Activated B cell treated with CpG ODN at 0.5 μM for 24 hours (primary cell): ENCODE measurements at places on chromosomes 4 and X. TPM values are rescaled to one million over a fixed set of nuclear protein-coding genes. Genes with fewer than 3 reads are reported as not detected.

DNA sequence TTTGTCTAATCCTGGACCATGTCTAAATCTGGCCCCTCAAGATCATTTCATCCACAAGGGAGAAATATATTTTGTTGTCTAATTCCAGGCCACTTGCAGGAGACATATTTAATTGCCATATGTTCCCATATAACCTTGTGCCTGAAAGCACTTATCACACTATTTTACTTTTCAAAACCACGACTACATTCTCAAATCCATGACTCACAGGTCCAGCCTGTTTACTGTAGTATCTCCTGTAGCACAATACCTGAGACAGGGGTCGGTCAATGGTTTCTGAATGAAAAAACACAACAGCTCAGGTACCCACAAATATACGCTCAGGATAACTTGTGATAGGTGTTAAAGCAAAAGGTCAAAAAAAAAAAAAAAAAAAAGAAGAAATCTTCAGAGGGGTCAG lies 60.9 kb downstream of the SEC24D start:
- peaks cover 2% of the 10 kb centered on the region for H3K4me1 ChIP-seq
- no peaks in the 10 kb centered on the region for H3K36me3 ChIP-seq
- H3K4me3 ChIP-seq, result no peak overlapping the region
- DNase-seq, result no peak
- no peak overlapping the region for H3K27ac ChIP-seq

DNA sequence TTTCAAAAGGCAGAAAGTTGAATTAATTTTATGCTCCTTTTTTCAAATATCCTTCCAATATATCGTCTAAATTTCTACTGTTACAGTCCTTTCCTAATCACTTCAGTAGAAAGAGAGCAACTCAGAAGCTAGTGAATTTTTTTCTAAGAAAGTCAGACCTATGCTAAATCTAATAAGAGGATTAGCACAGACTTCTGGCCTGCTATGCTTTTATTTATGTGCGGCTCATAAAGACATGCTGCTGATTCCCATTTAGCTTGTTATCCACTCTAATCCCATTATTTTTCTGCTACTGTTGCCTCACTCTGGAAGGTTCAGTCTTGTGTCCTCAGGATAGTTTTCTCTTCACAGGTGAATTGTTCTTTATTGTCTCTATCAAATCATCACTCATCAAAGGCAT lies 473.5 kb upstream of the FAM241A start:
- H3K27me3 ChIP-seq, result no peaks in the 10 kb centered on the region
- no peaks in the 10 kb centered on the region for H3K4me1 ChIP-seq
- H3K4me3 ChIP-seq, result no peak overlapping the region
- no peak overlapping the region for H3K27ac ChIP-seq
- no peak for DNase-seq

- no peak for DNase-seq
- H3K27me3 ChIP-seq, result no peaks in the 10 kb centered on the region
- H3K36me3 ChIP-seq, result no peaks in the 10 kb centered on the region
- no peaks in the 10 kb centered on the region for H3K4me1 ChIP-seq
These were observed 121.3 kb upstream of the AMOT start for GRCh38 chrX:112961981-112962380.

- H3K27me3 ChIP-seq, result no peaks in the 10 kb centered on the region
- peaks cover 11% of the 10 kb centered on the region for H3K4me1 ChIP-seq
- no peak overlapping the region for H3K27ac ChIP-seq
- no peak for DNase-seq
- no peak overlapping the region for H3K4me3 ChIP-seq
These were observed 36.9 kb downstream of the INTS6L start for GRCh38 chrX:135557344-135557743.

DNA sequence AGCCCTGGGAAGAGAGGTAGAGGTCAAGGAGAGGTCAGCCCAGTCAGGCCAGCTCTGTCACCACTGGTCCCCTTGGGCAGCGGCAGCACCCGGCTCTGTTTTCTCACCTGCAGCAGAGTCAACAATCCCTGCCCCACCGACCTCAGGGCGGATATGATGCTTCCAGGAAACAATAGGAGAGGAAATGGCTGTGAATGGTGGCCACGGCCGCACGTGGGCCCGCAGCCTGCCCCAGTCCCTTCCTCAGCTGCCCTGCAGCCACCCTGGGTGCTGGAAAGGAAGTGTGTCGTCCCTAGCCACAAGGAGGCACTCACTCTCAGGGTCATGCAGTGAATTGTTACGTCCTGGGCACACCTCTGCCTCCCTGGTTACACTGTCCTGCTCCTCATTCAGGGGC lies 92.5 kb upstream of the ENPP6 start:
- no peaks in the 10 kb centered on the region for H3K27me3 ChIP-seq
- peak overlapping the region; percentile 51 for H3K27ac ChIP-seq
- peaks cover 61% of the 10 kb centered on the region for H3K4me1 ChIP-seq
- H3K36me3 ChIP-seq, result no peaks in the 10 kb centered on the region

- H3K4me1 ChIP-seq, result no peaks in the 10 kb centered on the region
- no peak overlapping the region for H3K4me3 ChIP-seq
- no peak overlapping the region for H3K27ac ChIP-seq
- H3K36me3 ChIP-seq, result no peaks in the 10 kb centered on the region
- no peak for DNase-seq
These were observed 533.9 kb downstream of the FSTL5 start for GRCh38 chr4:161629694-161630441.

DNA sequence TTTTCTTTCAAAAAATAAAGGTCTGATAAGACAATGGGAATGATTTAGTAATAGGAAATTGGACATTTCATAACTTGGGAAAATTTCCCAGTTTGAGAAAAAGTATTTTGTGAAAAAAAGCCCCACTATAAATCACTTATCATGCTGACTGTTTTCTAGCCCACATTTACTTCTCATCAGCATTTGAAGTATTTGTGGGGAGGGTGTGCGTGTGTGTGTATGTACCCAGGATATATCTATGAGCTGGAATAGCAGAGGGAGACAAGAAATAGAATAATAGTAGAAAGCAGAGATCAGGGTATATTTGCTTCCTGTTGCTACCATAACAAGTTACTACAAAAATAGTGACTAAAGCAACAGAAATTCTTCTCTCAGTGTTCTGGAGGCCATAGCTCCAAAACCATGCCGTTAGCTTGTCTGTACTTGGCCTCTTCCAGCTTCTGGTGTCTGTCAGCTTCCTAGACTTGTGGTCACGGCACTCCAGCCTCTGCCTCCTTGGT lies 139.8 kb downstream of the PTTG2 start:
- peaks cover 84% of the 10 kb centered on the region for H3K36me3 ChIP-seq
- DNase-seq, result no peak
- no peak overlapping the region for H3K4me3 ChIP-seq
- no peak overlapping the region for H3K27ac ChIP-seq
- no peaks in the 10 kb centered on the region for H3K4me1 ChIP-seq

DNA sequence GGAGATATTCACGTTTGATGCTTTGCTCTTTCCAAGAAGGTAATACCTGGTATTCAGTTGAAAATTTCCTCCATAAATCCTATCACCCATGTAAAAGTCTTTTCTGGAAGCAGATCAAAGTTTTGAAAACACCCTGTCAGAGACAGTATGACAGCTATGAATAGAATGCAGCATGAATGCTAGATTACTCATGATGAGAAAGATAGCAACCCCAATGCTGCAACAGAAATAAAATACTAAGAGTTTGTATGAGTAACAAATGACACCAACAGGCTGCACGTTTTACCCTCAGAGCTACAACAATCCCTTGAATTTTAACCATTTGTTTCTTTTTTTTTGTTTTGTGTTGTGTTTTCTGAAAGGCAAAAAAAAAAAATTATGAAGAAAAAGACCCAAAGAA lies 108.6 kb downstream of the ARHGAP6 start:
- H3K27me3 ChIP-seq, result peaks cover 7% of the 10 kb centered on the region
- H3K4me3 ChIP-seq, result no peak overlapping the region
- no peak for DNase-seq
- H3K27ac ChIP-seq, result no peak overlapping the region
- H3K36me3 ChIP-seq, result no peaks in the 10 kb centered on the region

GRCh38 chrX:40818236-40818635 lies 82.9 kb upstream of the MED14 start:
- no peaks in the 10 kb centered on the region for H3K4me1 ChIP-seq
- no peak overlapping the region for H3K4me3 ChIP-seq
- no peak for DNase-seq
- no peak overlapping the region for H3K27ac ChIP-seq
- peaks cover 2% of the 10 kb centered on the region for H3K27me3 ChIP-seq

- DNase-seq, result no peak
- no peak overlapping the region for H3K27ac ChIP-seq
- H3K4me3 ChIP-seq, result no peak overlapping the region
- H3K27me3 ChIP-seq, result no peaks in the 10 kb centered on the region
These were observed 185.5 kb upstream of the STS start for GRCh38 chrX:6962006-6962355.

DNA sequence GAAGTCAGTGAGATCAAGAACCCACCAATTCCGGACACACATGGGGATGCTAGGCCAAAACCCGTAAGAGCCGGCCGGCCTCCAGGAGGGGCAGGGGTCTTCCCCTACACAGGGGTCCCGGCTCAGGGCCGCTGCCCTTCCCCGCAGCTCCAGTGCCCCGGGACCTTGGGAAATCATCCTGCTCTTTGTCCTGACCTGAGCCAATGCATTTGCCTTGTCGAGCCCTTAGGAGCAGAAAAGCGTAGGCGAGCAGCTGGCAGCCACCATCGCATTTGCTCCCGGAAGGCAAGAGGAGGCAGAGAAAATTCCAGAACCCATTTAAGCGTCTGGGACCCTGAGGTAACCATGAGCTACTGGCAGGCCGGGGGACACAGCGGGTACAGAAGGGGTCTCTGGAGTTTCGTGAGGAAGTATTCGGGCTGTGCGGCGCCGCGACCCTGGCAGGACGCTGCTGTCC lies 7.4 kb upstream of the TNIP2 start:
- no peak for DNase-seq
- H3K27ac ChIP-seq, result no peak overlapping the region
- H3K27me3 ChIP-seq, result no peaks in the 10 kb centered on the region

DNA sequence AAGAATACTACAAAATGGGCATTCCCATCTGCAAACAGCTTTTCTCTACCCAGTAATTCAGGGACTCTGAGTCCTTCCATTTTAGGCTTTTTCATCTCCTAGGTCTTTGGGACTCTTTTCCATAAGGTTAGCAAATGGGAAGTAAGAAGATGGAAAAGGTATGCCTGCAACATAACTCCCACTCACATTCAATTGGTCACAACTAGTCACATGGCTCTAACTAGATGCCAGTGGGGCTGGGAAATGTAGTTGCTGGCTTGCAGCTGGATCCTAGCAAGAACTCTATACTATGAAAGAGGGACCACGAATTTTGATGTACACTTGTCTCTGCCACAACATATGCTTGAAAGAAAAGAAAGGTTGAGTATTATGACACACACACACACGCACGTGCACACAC lies 954.9 kb upstream of the FTHL17 start:
- H3K27me3 ChIP-seq, result no peaks in the 10 kb centered on the region
- no peak for DNase-seq
- H3K4me1 ChIP-seq, result no peaks in the 10 kb centered on the region
- H3K4me3 ChIP-seq, result no peak overlapping the region

- DNase-seq, result no peak
- no peaks in the 10 kb centered on the region for H3K27me3 ChIP-seq
- H3K4me1 ChIP-seq, result no peaks in the 10 kb centered on the region
- no peak overlapping the region for H3K27ac ChIP-seq
- no peaks in the 10 kb centered on the region for H3K36me3 ChIP-seq
- H3K4me3 ChIP-seq, result no peak overlapping the region
These were observed 341.2 kb downstream of the TECRL start for GRCh38 chr4:64068096-64068495.

GRCh38 chr4:155587766-155588165 lies 78.9 kb upstream of the GUCY1A1 start:
- no peaks in the 10 kb centered on the region for H3K27me3 ChIP-seq
- H3K4me1 ChIP-seq, result no peaks in the 10 kb centered on the region
- no peaks in the 10 kb centered on the region for H3K36me3 ChIP-seq

DNA sequence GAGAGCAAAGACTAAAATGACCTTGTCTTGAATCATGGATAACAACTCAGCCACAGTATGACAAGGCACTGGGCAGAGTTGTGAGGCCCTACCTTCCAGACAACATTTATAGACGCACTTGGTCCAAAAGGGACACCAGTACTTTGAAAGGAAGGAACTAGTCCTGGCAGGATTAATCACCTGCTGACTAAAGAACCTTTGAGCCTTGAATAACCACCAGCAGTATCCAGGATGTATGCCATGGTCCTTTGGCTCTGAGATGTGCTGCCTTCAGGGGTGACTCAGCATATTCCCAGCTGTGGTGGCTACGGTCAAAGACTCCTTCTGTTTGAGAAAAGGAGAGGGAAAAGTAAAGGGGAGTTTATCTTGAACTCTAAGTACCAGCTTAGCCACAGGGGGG lies 118.1 kb upstream of the PRR32 start:
- DNase-seq, result no peak
- no peak overlapping the region for H3K27ac ChIP-seq
- H3K36me3 ChIP-seq, result no peaks in the 10 kb centered on the region
- H3K4me3 ChIP-seq, result no peak overlapping the region
- H3K27me3 ChIP-seq, result no peaks in the 10 kb centered on the region
- no peaks in the 10 kb centered on the region for H3K4me1 ChIP-seq

GRCh38 chr4:8255698-8256441 lies 13.7 kb upstream of the HTRA3 start:
- no peaks in the 10 kb centered on the region for H3K4me1 ChIP-seq
- no peak for DNase-seq
- no peaks in the 10 kb centered on the region for H3K36me3 ChIP-seq
- no peak overlapping the region for H3K4me3 ChIP-seq

Gene MED14
- total RNA-seq, result 52.4 and 62.6 TPM in 2 replicates

Gene TAF1
- 64.0 and 70.0 TPM in 2 replicates for total RNA-seq

Gene MAD2L1
- total RNA-seq, result 3.4 and 5.4 TPM in 2 replicates

Gene MAGEB10
- not detected in 2 replicates for total RNA-seq
